ENCODE measurements at places on chromosomes 16 and 17.
A peak's percentile ranks its signal among the peaks of the same experiment; 100 is the strongest.

GRCh38 chr17:38730526-38731379, 612 bp downstream of the CISD3 start:
- peak; percentile 36 for DNase-seq

- no peak for DNase-seq
These were observed 88.0 kb downstream of the NLK start for GRCh38 chr17:28130472-28130871.

- no peak for DNase-seq
These were observed 6.3 kb upstream of the NETO2 start for GRCh38 chr16:47150067-47150466.

GRCh38 chr16:1180549-1181403, 27.9 kb downstream of the CACNA1H start:
- no peak for DNase-seq

- DNase-seq = no peak
These were observed 47.6 kb upstream of the CACNG4 start for GRCh38 chr17:66916946-66917345.

DNA sequence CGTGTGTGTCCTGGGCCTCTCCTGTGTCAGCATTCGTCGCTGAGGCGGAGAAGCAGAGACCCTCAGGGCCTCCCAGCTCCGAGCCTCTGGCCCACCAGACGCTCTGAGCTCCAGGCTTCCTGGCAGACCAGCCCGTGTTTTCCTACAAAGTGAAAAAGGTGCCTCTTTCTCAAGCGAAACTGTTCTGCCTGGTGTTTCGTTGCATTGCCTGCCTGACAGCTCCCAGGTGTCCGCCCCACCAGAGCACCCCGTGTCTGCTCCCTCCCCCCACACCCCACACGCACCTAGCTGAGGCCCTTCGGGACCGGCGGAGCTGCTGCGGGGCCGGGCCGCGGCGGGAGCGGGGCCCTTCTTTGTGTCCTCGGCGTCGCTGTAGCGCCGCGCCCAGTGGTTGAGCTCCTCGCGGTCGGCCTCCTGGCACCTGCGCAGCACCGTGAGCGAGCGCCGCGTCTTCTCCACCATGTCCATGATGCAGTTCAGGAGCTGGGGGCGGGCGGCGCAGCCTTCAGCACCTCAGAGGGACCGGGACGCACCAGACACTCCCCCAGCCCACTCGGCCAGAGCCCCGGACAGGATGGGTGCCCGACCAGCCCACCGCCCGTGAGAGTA, 14.7 kb upstream of the PABPN1L start:
- no peak for DNase-seq

DNA sequence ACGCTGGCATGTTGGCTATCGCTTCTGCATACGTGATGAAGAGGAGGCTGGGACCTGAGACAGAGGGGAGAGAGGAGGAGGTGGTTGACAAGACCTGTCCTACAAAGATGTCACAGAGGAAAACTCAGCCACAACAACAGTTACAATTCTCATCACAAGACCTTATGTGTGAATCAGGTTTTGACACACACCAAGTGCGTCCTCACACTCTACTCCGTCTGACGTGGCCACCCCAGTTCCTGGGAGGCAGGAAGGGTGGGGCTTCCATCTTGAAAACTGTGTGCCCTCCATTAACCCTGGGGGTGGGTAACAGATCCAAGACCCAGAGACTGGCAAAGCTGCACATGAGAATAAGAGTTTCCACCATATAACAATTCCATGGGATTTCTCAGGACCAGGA, 24.1 kb downstream of the SLC6A4 start:
- no peak for DNase-seq

DNA sequence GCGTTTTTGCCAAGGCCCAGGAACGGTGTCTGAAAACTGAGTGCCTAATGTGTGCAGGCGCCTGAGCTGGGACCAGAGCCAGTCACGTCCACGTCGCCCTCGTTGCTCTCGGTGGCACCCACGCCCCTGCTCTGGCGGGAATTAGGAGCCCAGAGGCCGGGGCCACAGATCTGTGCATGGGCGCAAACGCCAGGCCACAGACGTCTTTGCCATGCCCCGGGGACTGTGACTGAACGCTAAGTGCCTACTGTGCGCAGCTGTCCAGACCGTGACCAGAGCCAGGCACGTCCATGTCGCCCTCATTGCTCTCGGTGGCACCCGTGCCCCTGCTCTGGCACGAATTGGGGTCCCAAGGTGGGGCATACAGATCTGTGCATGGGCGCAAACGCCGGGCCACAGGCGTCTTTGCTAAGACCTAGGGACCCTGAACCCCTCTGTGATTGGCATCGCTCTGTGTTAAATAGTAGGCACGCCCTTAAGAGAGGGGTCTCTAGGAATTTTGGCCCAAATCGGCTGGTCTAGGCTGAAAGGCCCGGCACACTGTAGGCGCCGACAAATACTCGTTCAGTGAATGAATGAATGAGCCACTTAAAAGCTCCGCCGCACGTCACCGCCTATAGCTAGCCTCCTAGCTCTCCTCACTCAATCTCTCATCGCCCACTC, 827 bp upstream of the UBALD1 start:
- no peak for DNase-seq

GRCh38 chr17:27808628-27809027, 8.3 kb upstream of the NOS2 start:
- DNase-seq = peak; percentile 50

DNA sequence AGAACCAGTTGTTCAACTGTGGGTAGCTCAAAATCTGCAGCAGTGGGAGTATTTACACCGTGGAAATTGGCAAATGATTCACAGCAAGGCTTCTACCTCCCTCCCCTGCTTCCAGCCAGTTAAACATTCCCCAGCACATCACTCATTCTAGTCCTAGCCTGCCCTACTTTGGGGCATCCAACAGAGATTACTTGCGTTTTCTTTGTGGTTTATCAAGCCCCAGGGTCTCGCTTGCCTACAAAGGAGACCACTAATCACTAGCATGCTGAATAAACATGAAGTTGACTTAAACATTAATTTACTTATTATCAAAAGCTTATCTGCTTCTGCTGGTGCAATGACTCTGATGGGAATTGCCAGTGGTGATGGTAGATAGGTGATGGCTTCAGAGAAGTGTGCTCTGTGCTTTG, 94.5 kb downstream of the MARF1 start:
- no peak for DNase-seq

- no peak for DNase-seq
These were observed 5.2 kb downstream of the PERCC1 start for GRCh38 chr16:1435921-1436697.

- DNase-seq = no peak
These were observed 14.2 kb upstream of the KREMEN2 start for GRCh38 chr16:2949705-2950352.

GRCh38 chr17:80696456-80696855, 151.8 kb downstream of the RPTOR start:
- no peak for DNase-seq

GRCh38 chr17:29591146-29591736, 1.7 kb upstream of the ANKRD13B start:
- DNase-seq = peak; percentile 57

DNA sequence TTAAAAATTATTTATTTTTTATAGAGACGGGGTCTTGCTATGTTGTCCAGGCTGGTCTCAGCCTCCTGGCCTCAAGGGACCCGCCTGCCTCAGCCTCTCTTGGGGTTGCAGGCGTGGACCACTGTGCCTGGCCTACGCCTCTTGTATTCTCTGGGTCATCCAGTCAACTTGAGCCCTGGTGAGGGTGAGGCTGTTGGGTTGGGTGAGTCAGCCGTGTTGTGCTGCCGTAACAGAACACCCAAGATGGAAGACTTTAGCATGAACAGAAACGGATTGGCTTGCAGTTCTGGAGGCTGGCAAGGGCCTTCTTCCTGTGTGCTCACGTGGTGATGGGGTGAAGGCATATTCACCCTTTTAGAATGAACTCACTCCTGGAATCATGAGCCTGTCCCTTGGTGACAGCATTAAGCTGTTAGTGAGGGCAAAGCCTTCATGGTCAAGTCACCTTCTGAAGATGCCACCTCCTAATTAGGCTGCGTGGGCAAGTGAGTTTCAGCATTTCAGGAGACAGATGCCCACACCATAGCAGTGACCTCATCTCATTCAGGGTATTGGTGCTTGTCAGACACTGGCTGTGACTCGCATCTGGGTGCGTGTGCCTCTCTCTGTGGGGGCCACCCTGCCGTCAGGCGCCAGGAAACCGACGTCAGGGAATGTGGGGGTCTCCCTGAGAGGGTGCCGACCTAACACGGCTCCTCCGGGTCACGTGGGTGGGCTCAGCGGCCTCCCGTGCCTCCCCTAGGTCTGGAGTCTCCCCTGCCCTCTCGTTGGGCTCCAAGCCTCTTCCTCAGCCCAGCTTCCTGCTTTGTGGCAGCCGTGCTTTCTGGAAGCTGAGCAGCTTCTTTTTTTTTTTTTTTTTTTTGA, 49.8 kb downstream of the WDR45B start:
- DNase-seq = peak; percentile 65

- DNase-seq = no peak
These were observed 291.3 kb downstream of the CDH13 start for GRCh38 chr16:82917886-82918595.

- DNase-seq = peak; percentile 56
These were observed 151.7 kb upstream of the COX10 start for GRCh38 chr17:13917634-13918033.

- no peak for DNase-seq
These were observed 207.6 kb downstream of the RAB11FIP4 start for GRCh38 chr17:31598921-31599571.

- DNase-seq = no peak
These were observed 52.6 kb downstream of the PIGL start for GRCh38 chr17:16269658-16270057.

- no peak for DNase-seq
These were observed 34.3 kb downstream of the VPS35L start for GRCh38 chr16:19589771-19590302.

DNA sequence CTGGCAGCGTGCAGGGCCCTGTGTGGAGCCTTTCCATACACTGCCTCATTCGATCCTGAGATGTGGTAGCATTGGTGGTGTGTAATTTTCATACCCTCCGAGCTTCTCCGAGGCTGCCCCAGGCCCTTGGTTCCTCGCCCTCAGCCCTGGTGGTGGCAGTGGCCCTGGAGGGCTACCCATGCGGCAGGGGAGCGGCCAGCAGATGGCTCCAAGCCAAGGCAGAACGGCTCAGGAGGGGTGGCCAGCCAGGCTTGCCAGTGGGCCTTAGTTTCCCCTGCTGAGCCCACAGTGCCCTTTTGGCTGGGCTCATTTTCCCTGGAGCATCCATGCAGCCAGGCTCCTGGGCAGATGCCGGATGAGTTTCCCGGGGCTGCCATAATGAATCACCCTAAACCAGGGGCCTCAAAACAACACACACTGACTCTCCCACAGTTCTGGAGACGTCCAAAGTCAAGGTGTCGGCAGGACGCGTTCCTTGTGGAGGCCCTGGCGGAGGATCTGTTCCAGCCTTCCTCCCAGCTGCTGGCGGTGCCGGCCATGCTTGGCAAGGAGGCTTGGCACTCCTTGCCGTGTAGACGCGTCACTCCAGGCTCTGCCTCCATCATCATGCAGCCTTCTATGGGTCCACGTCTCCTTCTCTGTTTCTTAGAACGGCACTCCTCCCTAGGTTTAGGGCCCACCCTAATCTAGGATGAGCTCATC, 158.8 kb upstream of the GSE1 start:
- DNase-seq = no peak

GRCh38 chr17:41540921-41541625, 13.0 kb upstream of the KRT19 start:
- DNase-seq = no peak

DNA sequence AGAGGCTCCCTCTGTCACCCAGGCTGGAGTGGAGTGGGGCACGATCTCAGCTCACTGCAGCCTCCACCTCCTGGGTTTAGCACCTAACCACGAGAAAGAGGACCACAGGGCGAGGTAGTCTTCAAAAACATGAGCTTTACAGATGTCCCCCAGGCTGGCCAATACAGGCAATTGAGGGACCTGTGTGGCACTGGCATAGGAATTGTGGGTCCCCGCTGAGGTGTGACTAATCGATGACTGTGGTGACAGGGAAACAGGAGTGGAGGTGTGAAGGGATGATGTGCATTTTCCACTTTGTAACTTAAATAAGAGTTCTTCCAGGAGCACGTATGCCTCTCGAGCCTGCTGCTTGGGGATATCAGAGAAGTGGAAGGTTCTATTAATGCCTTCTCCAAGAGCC, 12.6 kb upstream of the ARHGAP17 start:
- no peak for DNase-seq

GRCh38 chr17:79769570-79770506, 8.1 kb upstream of the CBX2 start:
- DNase-seq = no peak

DNA sequence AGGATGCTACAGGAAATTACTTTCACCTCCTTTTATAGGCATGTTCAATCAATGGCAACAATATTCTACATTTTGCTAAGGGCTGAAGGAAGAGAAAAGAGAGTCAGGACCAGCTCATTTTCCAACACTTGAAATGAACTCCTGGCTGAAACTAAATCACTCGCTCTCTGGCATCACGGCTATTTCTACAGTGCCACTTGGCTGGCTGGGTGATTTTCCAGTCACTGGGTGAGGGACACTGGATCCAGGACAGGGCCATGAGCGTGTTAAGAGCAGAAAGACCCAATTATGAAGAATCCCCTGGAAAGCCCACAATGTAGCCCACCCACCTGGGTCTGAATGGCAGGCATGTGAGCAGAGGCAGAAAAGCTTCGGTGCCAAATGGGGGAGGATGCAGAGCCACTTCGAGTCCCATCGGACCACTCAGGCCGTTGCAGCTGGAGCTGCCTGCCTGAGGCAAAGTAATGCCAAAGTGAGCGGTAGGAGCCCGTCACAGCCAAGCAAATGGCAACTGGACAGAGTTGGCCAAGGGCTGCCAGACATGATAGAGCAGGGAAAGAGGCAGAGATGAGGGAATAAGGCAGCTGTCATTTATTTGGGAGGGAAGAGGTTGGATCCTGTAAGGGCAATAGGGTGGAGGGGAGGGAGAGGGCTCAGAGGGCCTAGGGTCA, 246.2 kb downstream of the STX8 start:
- DNase-seq = no peak

DNA sequence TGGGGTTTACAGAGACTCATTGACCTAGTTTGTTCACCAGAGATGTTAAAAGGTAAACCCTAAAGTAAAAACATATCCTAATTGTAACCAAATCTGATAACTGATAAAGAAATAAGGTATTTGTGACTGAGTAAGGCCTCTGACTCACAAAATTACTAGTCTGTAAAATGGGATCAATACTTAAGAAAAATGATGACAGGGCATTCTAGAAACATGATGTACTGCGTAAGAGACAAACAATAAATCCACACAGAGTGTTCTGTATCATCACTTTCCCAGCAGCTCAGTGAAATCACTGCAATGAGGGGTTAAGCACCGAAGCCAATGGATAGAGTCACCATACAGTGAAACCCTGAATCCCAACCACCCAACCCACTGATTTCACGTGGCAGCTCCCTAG, 91.5 kb downstream of the VPS53 start:
- no peak for DNase-seq

DNA sequence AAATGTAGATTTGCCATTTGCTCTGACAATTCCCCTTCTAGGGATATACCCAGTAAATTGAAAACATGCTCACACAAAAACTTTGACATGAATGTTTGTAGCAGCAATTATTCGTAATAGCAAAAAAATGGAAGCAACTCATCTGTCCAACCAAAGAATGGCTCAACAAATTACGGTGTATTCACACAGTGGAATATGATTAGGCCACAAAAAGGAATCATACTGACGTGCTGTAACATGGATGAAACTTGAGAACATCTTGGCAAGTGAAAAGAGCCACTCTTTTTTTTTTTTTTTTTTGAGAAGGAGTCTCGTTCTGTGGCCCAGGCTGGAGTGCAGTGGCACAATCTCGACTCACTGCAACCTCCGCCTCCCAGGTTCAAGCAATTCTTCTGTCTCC, 24.1 kb upstream of the SPNS3 start:
- DNase-seq = no peak

GRCh38 chr17:3009411-3009920, 53.9 kb downstream of the OR1D5 start:
- no peak for DNase-seq

GRCh38 chr17:14803826-14804225, 461.3 kb downstream of the PMP22 start:
- DNase-seq = no peak
